ENCODE measurements at places on chromosomes 2 and 18.
A peak's percentile ranks its signal among the peaks of the same experiment; 100 is the strongest.

- DNase-seq = no peak
These were observed 71.7 kb upstream of the TWIST2 start for GRCh38 chr2:238776003-238776760.

DNA sequence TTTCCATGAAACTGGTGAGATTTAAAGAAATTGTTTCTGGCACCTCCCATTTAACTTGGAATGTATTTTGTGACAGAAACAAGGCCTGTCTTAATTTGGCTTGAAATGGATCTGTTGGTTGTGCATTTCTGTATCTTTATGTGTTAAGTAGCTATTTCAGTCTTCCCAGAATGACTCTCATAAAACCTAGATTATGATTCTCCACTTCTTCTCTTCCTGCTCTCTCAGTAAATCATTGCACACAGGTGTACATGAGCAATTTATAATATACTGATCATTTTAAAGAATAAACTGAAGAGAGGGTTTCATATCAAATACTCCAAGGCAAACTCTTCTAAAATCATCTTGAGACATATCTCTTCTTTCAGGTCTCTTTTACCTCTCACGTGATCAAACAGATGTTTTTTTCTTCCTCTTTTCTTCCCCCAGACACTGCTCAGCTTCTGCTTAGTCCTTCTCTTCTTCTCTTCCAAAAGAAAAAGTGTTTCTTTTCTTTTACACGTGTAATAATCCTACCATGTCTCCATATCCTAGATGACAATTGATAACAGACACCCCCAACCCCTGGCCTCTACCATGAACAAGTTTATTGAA is 112.0 kb downstream of the PPP1R1C start:
- no peak for DNase-seq

GRCh38 chr2:17892770-17893534 is 14.5 kb downstream of the KCNS3 start:
- no peak for DNase-seq

GRCh38 chr18:37669991-37670534 is 104.5 kb upstream of the CELF4 start:
- DNase-seq = no peak

- DNase-seq = no peak
These were observed 186.8 kb downstream of the ZNF521 start for GRCh38 chr18:25164848-25165811.

DNA sequence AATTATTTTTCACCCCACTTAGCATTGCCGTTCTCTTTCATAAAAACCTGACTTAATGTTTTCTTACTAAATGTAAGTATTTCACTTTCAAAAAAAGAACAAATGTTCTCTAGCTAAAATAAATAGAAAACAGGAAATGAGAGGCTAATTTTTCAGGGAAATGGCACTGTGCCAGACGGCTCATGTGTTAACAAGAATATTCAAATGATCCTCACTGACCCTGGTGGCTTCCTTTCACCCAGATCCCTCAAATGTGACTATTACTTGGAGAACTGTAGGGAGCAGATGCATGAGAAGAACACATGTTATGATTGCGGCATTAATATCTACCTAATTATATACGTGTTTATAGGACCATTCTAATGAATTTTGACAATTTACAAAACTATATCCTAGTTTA is 827.7 kb downstream of the SOCS6 start:
- DNase-seq = no peak

DNA sequence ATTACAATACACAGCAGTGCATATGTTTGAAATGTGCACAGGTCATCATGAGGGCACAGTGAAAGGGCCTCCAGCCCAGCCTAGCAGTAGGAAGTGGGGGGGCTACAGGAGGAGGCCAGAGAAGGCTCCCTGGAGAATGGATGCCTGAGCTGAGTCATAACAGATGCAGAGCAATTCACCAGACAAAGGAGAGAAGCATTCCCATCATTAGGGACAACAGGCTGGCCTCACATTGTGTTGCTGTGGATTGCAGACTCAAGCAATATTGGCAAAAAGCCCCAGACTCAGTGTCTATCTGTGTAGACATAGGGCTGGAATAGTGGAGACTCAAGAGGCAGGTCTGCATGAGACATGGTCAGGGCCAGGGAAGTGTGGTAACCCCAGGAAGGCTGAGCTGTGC is 329.9 kb downstream of the DLGAP1 start:
- DNase-seq = no peak

- no peak for DNase-seq
These were observed 64.3 kb downstream of the FSIP2 start for GRCh38 chr2:185802926-185803325.

DNA sequence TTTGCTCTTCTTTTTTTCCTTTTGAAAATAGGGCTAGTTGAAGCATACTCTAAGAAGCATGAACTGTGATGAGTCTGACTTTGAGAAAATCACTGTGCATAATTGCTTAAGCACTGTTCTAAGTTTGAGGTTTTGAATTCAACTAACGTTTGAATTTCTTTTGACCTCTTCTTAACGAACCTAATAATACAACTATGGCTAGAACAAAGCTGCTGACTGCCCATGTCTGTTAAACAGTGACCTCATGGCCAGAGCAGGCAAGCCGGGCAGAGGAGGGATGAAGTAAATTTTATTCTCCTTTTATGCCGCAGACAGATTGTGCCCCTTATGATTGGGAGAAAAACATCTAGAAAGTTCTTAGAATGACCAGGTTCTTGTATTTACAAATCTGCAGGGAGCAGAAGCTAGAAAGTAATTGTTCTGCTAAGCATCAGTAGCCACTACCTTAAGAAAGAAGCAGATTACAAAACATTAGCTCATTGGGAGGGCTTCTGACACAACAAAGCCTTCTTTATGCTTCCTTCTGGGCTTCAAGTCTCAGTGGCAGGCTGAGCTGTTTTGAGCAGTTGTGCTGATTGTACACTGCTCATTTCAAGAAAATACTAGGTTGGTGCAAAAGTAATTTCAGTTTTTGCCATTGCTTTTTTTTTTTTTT is 97.8 kb upstream of the RASGRP3 start:
- DNase-seq = no peak

DNA sequence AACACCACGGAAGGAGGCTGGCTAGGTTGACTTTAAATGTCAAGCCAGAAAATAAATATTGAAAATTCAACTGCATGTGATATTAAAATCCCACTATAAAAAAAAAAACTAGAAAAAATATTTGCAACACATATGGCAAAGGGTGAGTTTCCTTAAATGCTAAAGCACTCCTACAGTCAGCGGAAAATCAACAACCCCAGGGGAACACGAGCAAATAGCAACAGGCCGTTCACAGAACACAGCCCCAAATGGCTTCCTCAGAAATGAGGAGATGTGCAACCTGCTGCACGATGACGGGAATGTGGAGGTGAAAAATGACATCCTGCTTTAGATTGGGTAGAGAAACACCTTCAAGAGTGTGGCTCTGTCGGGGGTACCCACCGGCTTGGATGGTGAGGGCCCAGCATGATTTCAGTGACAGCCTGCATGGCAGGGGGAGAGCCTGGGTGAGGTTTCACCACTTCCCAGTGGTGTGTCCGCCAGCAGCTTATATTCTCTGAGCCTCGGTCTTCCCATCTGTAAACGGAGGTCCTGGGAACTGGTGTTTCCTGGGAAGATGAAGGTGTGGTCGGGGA is 157.9 kb upstream of the GLI2 start:
- no peak for DNase-seq

DNA sequence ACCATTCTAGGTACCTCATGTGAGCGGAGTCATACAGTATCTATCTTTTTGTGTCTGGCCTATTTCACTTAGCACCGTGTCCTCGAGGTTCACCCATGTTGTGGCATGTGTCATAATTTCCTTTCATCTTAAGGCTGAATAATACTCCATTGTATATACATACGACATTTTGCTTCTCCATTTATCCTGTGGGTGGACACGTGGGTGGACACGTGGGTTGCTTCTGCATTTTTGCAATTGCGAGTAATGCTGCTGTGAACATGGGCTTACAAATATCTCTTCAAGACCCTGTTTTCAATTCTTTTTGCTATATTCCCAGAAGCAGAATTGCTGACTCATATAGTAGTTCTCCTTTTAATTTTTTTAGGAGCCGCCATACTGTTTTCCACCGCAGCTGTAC is 243.6 kb upstream of the EPAS1 start:
- no peak for DNase-seq

DNA sequence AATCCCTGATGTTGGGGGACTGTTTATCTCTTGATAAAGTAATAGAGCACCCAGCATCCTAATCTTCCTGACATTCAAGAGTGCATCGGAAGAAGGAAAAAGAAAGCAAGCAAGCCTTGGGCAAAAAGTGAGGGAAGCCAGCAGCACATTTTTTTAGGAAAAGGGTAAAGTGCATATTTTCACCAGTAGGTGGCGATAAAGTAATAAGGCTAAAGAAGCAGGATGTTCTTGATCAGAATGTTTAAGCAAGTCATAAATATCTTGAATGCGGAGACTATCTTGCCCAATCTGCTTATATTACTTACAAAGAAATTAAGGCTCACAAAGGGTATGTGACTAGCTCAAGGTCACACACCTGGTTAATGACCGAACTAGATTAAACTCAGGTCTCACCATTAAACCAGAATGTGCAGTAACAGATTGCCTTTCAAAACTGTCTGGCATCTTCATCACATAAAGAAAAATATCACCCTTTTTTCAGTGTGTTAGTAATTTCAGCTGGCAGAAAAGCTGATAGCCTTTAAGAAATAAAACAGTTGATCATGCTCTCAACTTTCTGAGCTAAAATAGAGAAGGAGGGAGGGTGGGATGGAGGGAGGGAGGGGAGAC is 83.8 kb downstream of the VIT start:
- no peak for DNase-seq

DNA sequence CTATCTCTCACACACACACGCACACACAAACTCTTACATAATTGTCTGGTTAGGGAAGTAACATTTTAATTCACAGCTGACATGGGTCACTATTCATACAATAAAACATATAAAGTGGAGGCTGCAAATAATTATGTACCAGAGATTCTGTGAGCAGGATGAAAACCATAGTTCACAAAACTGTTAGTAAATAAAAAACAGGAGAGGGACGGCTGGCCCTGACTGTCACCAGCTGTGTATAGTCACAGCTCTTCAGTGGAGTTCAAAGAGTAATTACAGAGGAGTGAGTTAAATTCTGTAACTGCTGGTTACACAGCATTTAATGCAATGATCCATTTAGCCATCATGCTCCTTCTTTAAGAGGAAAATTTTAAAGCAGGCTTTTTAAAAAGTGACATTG is 76.9 kb downstream of the NRXN1 start:
- no peak for DNase-seq

- no peak for DNase-seq
These were observed 151.6 kb downstream of the PTGR3 start for GRCh38 chr18:75057169-75057960.

GRCh38 chr2:237701033-237701858 is 73.9 kb downstream of the LRRFIP1 start:
- peak; percentile 73 for DNase-seq

DNA sequence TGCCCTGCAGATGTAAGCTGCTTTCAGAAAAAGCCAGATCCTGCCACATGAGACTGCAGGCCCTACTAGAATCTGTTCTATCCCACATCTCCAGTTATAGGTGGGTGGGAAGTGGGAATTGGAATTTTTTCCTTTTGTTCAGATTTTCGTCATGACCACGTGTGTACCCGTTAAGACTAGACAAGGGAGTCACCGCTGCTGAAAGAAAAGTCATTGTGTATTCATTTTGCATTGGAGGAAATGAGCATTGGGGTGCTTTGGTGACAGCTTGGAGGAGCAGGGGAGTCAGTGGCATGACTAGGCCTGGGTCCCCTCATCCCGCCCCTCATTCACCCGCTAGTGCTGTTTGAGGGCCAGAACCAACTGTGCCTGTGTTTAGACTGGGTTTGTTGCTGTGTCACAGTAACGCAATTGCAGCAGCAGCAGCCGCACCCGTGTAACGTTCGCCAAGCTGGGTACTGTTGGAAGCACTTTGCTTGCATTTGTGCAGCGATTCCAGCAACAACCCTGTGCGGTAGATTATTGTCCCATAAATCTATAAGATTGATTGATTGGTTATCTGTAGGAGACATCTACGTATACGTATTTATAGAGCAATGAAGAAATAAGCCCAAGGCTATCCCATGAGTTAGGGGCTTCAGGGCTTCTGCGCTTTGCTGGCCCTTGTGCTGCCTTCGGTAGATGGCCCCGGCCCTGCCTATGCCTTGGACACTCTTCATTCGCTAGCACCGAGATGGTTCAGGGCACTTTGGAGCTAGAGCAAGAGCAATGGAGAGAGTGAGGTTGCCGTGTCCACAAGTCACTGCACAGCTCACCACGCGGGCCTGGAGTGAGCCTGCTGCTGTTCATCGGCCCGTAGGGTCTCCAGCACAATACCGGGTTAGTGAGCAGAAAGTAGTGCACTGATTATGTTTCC is 194.9 kb downstream of the AGAP1 start:
- no peak for DNase-seq

GRCh38 chr18:55317864-55318263 is 270.1 kb downstream of the TCF4 start:
- DNase-seq = no peak

DNA sequence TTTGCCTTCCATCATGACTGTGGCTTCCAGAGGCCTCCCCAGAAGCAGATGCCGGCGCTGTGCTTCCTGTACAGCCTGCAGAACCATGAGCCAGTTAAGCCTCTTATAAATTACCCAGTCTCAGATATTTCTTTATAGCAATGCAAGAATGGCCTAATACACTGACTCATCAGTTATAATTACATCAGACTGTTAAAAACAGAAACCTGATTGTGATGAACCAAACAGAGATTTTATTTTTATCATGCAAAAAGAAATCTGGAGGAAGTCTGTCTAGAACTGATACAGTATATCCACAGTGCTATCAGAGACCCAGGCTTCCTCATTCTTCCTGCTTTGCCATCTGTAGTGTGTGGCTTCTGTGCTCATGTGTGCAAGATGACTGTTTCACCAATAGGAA is 93.4 kb upstream of the MEX3C start:
- no peak for DNase-seq

GRCh38 chr2:28394997-28395333 is 2.3 kb downstream of the FOSL2 start:
- DNase-seq = no peak

DNA sequence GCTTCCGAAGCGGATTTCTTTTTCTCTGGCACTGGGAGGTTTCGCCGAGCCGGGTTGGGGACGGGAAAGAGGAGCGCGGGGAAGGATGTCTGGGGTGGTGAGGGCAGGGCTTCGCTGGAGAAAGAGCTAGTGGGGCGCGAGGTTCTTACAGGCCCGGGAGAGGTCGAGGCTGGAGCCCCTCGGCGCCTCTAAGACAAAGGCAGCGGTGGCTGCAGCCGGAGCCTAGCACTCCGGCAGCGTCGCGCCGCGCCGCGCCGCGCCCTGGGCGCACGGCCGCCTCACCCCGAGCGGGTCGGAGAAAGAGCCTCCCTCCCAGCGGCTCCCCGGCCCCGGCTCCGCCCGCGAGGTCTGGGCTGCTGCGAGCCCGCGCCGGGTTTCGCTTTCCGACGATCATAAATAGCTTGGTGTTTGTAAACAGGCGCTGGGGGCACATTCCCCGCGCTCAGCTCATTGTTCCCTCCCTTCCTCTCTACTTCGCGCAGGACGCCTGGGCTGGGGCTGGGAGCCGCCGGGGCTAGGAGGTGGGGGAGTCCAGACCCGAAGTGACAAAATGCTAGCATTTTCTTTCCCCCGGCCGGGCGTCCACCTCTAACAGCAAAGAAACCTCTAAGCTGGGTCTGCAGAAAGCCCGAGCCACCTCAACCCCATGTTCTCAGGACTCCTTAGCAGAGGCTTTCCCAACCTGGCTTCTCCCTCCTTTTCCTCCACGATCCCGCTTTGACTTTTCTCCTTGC is 813 bp upstream of the MEIS1 start:
- no peak for DNase-seq

GRCh38 chr18:26453386-26453901 is 94.9 kb downstream of the KCTD1 start:
- DNase-seq = no peak

GRCh38 chr2:37997629-37998028 is 72.5 kb downstream of the RMDN2 start:
- no peak for DNase-seq

- DNase-seq = no peak
These were observed 205.1 kb upstream of the NRP2 start for GRCh38 chr2:205477016-205477705.
